G401 (cell line): ENCODE measurements at places on chromosomes 4 and X.

DNA sequence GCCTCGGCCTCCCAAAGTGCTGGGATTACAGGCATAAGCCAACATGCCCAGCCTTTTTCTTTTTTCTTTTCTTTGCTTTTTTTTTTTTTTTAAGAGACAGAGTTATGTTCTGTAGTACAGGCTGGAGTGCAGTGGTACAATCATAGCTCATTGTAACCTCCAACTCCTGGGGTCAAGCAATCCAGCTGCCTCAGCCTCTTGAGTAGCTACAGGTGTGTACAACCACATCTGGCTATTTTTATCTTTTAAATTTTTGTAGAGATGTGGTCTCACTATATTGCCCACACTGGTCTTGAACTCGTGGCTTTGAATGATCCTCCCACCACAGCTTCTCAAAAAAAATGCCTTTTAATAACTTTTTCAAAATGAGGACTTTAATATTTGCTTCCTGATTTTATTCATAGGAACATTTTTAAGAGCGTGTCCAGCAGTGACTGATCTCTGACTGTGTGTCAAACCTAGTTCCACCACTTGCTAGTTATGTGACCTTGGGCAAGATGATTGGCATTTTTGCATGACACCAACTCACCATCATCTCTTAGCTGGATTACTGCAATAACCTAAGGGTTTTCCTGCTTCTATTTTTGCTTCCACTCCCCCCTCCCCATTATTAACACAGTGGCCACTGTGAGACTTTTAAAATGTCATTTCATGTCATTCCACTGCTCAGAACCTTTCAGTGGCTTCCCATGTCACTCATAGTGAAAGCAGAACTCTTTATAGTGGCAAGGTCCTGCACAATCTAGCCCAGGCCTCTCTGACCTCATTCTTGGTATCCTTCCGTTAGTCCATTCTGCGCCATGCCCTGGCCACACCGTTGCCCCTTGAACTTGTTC, 4.5 kb upstream of the TNIP3 start:
- no peak for DNase-seq

- DNase-seq, result no peak
Observed at GRCh38 chrX:133834771-133835170, 150.6 kb downstream of the GPC3 start.

GRCh38 chr4:180665994-180666824, 1577.0 kb upstream of the TENM3 start:
- DNase-seq, result peak; percentile 73

- no peak for DNase-seq
Observed at GRCh38 chrX:131054906-131055305, 3.2 kb upstream of the ARHGAP36 start.

- DNase-seq, result no peak
Observed at GRCh38 chrX:15607067-15607466, 6.3 kb upstream of the ACE2 start.

GRCh38 chr4:14023896-14024295, 396.4 kb upstream of the BOD1L1 start:
- no peak for DNase-seq

- no peak for DNase-seq
Observed at GRCh38 chr4:114673306-114673705, 74.7 kb downstream of the UGT8 start.

- no peak for DNase-seq
Observed at GRCh38 chr4:114924311-114924710, 189.1 kb downstream of the NDST4 start.

- no peak for DNase-seq
Observed at GRCh38 chr4:70818173-70818855, 21.4 kb downstream of the GRSF1 start.

DNA sequence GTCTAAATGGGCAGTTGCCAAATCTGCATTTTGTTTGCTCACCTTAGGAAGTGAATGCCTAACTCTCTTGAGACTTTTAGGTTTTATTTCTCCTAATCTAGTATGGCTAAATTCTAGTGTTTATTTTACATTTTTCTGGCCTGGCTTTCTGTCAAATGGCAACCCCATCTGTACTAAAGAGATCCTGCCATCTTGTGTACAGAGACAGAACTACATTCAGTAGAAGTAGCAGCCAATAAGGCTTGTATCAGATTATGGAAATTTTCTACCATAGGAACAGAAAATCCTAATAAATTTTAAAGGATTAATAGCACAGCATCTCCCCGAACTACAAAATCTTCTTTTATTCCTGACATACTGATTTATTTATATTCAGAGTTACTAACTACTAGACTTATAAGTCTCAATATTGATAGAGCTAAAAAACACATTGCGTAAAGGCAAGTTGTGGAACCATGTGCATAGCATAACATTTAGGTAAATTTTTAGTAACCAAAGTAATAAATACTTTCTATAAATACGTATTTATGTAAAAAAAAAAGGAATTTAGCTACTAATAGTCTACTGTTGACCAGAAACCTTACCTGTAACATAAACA, 45.5 kb downstream of the TMEM144 start:
- peak; percentile 62 for DNase-seq

DNA sequence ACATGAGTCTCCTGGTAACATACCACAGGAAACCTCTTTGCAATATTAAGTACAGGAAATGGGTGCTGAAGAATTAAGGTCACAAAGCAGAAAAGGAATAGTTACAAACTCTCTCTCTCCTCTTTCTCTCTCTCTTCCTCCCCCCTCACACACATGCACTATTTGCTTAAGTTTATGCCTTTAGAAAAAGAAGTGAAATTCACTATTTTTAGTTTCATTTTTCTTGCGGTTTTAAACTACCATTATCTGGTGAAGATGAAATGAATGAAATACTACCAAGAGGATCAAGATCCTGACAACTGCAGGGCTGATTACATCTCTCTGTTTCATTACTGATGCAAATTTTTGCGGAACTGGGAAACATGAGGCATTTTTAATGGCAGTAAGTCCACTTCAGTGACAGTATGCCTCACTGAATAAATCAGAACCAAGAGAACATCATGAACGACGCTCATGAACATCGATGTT, 64.3 kb upstream of the FTHL17 start:
- no peak for DNase-seq

DNA sequence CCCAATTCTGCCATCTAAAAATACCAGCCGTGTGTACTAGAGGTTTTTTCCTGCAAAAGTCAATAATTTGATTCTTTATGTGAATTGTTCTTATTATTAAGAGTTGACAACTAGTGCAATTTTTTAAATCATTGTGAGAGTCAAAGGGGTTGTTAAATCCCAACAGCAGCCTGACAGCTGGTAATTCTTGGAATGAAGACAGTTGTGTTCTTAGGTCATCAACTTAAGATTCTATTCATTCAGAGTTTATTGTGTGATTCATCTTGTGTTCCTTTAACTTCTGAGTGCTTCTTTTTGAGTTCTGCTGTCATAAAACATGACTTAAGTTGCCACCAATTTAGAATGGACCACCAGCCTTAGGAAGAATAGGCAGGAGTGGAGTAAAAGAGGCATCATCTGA, 329.0 kb downstream of the NAF1 start:
- DNase-seq, result no peak

GRCh38 chr4:42460043-42460442, 62.8 kb downstream of the SHISA3 start:
- DNase-seq, result no peak

- peak; percentile 95 for DNase-seq
Observed at GRCh38 chr4:94135701-94136100, 72.0 kb upstream of the SMARCAD1 start.

GRCh38 chr4:188175288-188175687, 36.0 kb downstream of the TRIML1 start:
- no peak for DNase-seq

DNA sequence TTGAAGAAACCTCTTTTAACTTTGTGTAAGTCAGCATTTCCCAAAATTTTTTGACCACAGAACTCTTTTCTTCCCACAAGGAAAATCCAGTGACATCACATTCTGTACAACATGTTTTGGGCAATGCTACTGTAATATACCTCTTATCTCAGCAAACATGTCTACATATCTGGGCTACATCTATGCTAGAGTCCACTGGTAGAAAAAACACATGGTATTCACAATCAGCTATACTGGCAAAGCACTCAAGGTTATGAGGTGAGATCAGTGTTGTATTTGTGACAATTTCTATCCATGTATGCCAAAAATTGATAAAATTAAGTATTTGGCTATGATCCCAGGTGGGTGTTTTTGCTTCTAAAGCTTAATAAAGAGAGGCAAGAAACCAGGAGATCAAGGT, 98.0 kb downstream of the ATP11C start:
- no peak for DNase-seq

DNA sequence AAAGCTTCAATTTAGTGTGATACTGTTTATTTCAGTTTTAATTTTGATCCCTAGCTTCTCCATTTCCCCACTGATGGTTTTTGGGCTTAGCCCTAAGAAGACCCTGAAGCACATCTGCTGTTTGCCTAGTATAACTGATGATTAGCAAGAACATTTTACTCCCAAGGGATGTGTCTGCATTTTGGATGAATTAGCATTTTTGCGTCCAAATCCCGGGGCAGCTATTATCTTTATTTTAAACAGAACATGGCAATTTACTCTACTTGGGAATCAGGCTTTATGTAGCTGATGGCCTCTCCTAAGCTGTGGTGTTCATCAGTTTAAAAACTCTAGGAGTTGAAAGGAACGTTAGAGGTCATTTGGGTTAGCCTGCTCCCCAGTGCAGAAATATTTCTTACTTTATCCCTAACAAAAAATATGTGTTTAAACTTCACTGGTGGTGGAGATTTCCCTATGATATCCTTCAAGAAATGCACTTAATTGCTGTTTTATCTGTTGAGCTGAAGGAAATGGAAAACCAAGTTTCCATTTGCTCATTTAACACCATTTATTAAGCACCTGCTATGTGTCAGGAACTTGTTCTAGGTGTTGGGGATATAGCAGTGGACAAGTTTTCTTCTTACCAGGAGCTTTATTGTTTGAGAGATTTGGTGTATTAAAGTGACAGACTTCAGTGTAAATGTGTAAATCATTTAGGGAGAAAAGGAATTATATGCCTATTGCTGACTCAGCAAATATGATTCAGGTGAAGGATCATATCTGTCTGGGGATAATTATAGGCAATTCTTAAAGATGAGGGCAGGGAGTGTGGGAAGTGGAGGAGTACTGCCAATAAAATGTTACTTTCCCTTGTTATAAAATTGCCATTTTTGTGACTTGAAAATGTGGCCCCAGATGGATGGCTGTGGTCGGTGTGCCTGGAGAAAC, 3.4 kb downstream of the SEPTIN11 start:
- DNase-seq, result no peak

DNA sequence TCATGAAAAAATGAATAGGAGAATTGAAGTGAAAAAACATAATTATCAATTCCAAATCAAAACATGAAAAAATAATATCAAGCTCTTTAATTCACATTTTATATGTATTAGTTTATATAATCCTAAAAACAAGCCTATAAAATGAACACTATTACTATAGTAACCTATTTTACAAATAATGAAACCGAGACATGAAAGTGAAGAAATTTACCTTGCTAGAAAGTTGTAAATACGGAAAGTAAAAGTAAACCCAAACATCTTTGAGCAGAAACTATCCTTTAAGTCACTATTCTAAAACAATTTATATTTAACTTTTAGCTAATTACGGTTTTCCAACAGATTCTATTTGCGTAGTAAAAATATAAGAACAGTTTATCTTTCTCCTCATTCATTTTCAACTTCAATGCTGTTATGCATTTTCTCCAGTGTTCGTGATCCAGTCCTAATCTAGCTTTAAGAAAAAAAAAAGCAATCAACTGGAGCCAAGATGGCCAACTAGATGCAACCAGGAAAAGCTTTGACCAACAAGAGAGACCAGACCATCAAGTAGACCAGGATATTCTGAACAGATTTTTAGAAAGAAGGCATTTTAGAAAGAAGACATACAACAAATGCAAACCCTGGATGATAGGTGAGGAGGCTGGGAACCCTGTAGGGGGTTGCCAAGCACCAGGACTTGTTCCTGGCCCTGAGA, 67.0 kb downstream of the DDX53 start:
- no peak for DNase-seq

DNA sequence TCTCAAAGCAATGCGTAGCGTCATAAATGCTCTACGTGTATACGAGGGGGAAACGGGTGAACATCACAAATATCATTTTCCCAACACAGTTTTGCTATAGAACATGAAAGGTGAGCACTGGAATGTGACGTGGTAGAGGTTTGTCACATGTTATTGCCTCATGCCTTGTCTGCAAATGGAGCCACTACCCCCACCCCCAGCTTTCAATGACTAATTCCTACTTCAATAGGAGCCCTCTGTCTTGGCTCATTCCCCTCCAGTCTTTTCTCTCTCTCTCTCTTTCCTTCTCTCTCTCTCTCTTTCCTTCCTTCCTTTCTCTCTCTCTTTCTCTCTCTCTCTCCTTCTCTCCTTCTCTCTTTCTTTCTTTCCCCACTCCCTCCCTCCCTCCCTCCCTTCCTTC, 127.0 kb downstream of the STOX2 start:
- no peak for DNase-seq

GRCh38 chrX:40099055-40099958, 1.5 kb upstream of the BCOR start:
- DNase-seq, result no peak

GRCh38 chr4:189940178-189941004, at the start of gene FRG1:
TSS of gene FRG1 (plus strand) at chr4:189940872. CDS start at chr4:189941010, 138 bp downstream.
- DNase-seq, result peak; percentile 88

DNA sequence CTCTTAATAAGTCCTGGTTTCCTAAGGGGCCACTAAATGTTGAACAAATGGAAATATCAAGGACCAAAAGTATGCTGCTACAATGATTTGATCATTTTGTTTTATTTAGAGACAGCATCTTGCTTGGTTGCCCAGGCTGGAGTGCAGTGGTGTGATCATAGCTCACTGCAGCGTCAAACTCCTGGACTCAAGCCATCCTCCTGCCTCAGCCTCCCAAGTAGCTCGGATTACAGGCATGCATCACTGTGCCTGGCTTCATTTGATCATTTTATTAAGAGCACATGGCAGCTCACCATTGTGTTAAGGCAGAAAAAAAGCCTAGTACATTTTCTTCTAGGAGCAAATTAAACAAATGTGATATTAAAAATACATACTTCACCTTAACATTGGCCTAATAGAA, 52.7 kb downstream of the DCLK2 start:
- DNase-seq, result no peak

DNA sequence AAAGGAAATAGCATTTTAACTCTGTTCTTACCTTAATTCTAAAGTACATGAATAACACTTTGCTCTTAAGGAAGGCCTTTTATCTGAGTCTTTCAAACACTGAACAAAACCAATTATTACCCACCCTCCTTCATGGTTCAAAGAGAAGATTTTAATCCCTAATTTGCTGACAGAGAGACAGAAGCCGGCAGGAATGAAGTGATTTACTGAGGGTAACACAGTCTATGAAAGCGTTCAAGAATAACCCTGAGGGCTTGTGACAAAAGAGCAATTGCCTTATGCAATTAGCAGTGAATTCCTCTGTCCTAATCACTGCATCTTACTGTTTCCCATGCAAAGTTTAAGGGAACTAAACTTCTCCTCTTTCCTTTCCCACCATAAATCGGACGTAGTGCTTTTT, 144.1 kb downstream of the PACRGL start:
- DNase-seq, result no peak
